Skin of body (tissue), 3 donors: ENCODE measurements at places on chromosomes 11 and 22.

DNA sequence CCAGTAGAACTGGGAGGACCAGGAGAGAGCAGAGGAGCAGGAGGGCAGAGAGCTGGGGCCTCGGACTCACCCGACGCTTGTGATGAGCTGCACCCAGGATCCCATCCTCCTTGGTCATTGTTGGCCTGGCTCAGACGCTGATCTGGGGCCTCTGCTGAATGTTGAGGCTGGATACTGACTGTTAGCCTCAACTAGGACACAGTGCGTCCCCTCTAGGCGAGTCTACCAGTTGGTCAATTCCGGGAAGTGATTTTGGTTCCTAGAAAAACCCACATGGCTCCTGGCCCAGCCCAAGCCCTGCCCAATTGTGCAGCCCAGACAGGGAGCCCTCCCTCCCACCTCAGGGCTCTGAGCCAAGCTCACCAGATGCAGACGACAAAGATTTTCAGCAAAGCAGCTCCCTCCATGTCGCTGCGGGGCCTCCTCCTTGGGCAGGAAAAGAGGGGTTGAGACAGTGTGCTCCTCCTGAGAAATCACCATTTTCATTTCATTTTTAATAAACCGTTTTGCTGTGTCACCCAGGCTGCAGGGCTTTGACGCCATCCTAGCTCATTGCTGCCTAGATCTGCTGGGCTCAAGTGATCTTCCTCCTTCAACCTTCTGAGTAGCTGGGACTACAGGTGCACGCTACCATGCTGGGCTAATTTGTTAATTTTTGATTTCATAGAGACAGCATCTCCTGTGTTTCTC, at the start of gene APOL4:
APOL4 (minus strand) TSS at position 180 of the 690 bp plus-strand sequence; CDS start at position 105, 75 bp downstream.
- peak; percentile 69 for DNase-seq

DNA sequence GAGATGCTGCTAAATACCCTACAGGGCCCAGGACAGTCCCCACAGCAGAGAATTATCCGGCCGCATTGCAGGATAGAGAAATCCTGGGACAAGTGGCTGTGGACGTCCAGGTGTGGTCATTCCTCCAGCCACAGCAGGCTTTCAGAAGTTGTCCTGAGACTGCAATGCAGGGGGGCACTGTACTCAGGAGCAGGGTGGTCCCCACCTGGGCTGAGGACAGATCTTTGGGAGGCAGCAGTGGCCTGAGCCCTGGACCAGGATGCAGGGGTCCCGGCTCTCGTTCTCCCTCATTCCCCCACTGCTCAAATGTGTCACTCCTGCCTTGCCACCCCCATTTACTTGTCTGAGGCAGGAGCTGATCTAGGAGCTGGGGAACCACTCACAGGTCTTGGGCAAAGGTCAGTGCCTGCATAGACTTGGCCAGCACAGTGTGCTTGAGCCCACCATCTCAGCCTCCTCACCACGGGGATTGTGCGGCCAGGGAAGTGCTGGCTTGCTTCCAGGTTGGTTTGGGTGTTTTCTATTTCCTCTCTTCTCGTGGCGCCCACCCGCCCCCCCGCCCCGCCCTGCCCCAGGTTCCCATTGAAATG, 15.3 kb downstream of the LINC01488 start:
- DNase-seq: no peak

- peak; percentile 33 for DNase-seq
Observed at GRCh38 chr11:61472868-61473267, 35.7 kb upstream of the LRRC10B start.

- DNase-seq: no peak
Observed at GRCh38 chr22:48686694-48687302, 1140.9 kb downstream of the BRD1 start.

- DNase-seq: no peak
Observed at GRCh38 chr22:49141761-49142160, 685.9 kb downstream of the BRD1 start.

- no peak for DNase-seq
Observed at GRCh38 chr11:78031629-78032028, 8.6 kb upstream of the KCTD14 start.

DNA sequence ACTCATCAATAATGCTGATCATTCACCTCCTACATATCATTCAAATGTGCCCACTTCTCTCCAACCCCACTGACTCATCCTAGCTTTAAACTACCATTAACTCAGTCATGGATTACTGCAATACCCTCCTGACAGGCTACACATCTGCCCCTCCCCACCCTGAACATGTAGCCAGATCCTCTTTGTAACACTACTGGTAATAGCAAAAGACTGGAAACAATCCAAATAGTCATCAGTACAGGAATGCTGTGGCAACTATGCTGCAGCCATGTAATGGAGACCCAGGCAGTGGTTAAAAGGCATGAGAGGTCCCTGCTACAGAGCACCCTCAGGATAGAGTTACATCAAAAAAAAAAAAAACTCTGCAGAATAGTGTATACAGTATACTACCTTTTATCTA, 16.6 kb downstream of the SLC43A3 start:
- no peak for DNase-seq

DNA sequence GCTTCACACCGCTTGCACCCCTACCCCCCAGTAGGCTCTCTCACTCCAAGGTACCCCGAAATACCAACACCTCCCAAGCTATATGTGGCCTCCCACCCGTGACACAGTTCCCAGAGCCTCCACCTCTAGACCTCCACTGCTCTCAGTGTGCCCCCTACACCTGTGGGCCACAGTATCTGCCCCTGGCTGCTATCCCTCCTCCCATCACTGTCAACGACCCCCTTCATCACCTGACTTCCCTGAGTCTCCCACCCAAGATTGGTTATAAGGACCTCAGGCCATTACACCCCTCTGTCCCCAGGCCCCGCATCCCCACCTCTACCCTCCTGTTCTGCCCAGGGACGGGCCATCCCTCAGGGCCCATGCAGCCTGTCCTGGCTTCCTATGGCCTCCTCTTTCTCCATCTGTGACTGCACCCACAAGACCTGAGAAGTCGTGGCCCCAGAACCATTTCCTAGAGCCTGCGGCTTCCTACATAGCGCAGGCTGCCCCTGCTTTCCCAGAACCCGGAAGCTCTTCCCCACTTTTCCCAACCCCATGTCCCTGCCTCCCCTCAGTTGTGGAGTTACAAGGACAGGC, 734 bp downstream of the ACR start:
- DNase-seq: no peak

GRCh38 chr11:14342906-14343305, 16.1 kb downstream of the RRAS2 start:
- peak; percentile 59 for DNase-seq

DNA sequence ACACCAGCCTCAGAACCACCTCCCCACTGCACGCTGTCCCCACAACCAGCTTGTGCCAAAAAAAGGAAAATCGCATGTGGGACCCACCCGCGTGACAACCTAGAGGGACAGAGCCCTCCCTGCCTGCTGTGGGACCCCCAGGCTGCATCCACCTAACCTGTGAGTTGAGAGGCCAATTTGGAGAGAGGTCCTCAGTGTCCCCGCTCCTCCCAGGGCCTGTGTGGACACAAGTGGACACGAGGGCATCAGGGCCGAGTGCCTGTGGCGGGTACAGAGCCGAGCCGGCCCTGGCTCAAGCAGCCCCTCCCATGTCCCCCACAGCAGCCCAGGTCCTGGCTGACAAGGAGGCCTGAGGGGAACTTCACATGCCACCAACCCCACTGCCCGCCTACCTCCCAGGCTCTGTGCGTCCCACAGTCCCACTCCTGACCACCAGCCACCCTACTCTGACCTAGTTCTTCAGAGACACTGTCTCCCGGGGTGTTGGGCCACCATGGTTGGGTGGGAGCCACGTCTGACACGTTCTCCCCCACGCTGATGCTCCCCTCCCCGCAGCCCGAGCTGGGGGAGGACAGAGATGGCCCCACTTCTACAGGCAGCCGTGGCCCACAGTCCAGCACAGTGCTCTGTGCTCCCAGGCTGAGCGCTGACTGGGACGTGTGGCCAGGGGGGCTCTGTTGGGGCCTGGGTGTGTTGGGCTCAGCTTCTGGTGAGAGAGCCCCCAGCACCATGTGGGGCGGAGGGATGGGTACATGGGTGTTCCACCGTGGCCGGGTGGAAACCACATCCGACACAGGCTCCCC, 19.2 kb downstream of the SELENOO start:
- no peak for DNase-seq

DNA sequence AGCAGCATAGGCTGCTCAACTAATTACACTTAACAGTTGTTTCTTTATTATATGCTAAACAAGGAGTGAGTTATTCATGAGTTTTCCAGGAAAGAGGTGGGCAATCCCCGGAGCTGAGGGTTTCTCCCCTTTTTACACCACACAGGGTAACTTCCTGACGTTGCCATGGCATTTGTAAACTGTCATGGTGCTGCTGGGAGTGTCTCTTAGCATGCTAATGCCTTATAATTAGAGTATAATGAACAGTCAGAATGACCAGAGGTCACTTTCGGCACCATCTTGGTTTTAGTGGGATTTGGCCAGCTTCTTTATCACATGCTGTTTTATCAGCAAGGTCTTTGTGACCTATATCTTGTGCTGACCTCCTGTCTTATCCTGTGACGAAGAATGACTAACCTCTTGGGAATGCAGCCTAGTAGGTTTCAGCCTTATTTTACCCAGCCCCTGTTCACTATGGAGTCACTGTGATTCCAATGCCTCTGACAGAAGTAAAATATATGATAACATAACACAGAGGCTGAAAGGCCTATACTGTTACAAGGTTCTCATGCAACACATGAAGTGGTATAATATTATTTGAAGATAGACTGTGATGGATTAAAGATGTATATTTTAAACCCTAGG, 41.3 kb upstream of the RDX start:
- DNase-seq: no peak

- DNase-seq: no peak
Observed at GRCh38 chr22:42683578-42684283, 34.5 kb upstream of the CYB5R3 start.

- DNase-seq: no peak
Observed at GRCh38 chr11:82610671-82611070, 123.0 kb downstream of the FAM181B start.

- no peak for DNase-seq
Observed at GRCh38 chr11:66978717-66979116, 3.6 kb downstream of the C11orf86 start.

GRCh38 chr11:120129570-120129969, 8.3 kb downstream of the TRIM29 start:
- DNase-seq: no peak

DNA sequence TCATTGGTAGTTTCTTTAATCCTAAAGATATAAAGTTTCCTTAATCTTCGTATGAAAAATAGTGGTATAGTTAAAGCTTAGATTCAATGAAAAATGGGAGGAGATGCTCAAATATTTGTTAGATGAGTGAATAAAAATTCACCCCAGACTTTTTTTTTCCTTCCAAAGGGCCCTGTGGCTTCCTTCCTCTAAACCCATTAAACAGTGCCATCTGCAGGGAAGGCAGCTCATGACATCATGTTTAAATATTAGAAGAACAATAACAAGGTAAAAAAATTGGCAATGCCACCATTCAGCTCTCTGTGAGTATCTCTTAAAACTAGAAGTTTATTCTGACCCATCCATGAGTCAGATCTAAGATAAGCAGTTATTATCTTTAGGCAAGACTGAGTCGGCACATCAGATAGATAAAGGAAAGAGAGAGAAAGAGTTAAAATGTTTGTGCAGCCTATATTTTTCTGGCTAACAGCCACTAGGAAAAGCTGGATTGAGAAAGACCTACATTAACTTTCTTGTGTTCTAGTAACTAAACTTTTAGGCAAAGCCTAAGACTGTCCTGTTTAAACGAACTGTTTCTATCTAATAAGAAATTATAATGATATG, 19.1 kb upstream of the OOSP1 start:
- no peak for DNase-seq

- DNase-seq: no peak
Observed at GRCh38 chr22:37169947-37170688, 17.9 kb downstream of the C1QTNF6 start.

DNA sequence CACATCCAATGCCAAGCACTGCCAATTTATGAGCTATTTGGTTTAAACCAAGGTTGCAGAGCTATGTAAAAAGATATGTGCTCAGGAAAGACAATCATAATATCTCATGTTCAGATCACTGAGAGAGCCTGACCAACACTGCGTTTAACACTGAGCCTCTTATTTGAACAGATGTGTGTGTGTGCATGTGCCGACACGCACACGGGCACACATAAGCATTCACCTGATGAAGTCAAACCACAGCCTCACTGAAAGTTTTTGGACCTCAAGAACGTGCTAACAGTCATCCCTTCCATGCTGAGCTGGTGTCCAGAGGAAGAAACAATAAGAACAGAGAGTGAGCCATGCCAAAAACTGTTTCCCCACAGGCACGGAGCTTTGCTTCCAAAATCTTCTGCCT, 23.4 kb downstream of the HPS4 start:
- DNase-seq: no peak

DNA sequence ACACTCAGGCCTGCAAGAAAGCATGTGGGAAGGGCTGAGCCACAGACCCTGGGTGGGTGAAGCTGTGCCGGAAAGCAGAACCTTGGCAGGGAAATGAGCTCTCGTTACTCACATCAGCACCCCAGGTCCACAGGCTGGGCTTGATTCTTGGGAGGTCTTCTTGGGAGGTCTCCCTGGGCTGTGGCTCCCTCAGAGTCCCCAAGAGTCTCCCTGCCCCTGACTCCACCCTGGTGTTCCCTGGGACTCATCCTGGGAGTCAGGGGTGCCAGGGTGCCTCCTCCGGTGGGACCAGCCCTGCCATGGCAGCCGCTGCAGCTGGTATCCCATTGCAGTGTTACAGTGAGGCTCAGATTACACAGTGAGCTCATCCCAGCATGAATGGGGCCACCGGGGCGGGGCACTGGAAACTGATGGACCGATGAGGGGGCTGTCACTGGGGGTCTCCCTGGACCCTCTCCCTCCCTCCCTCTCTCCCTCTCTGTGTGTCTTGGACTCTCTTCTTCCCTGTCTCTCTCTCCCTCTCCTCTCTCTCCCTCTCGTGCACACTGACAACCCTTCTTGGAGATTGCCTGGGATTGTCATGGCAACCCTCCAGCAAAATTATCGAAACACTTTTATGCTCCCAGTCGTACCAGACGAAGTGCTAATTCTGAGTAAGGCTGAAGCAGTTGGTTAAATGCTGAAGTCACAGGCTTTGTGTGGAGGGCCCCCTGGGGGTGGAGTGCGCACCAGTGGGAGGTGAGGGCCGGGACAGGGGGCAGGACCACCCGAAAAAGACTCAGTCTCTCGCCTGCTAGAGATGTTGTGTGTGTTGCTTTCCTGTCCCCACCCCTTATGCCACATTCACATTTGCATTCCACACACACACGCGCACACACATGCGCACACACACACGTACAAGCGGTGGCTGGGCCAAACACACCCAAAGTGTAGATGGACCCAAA, 8.6 kb upstream of the C11orf96 start:
- DNase-seq: peak; percentile 81

DNA sequence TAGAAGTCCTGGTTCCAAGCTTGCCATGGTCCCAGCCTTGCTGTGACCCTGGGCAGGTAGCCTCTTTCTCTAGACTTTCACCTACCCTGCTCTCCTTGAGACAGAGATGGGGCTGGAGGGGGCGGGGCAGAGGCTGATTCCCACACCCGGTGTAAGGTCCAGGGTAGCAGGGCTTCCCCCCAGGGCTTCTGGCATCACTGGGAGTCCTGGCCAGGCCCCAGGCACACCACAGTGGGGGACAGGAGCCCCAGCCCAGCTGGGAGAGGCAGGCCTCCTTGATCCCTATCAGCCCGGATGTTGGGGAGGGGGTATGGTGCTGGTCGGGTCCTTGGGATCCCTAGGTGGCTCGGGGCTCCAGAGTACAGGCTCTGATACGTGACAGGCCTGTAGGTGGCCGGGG, 1.7 kb upstream of the NUDT8 start:
- DNase-seq: no peak
